ENCODE measurements at places on chromosomes 4 and X.

- no peak for DNase-seq
Observed at GRCh38 chr4:166014411-166014810, 141.4 kb downstream of the TLL1 start.

- DNase-seq = no peak
Observed at GRCh38 chrX:110145311-110145710, 142.4 kb downstream of the TMEM164 start.

DNA sequence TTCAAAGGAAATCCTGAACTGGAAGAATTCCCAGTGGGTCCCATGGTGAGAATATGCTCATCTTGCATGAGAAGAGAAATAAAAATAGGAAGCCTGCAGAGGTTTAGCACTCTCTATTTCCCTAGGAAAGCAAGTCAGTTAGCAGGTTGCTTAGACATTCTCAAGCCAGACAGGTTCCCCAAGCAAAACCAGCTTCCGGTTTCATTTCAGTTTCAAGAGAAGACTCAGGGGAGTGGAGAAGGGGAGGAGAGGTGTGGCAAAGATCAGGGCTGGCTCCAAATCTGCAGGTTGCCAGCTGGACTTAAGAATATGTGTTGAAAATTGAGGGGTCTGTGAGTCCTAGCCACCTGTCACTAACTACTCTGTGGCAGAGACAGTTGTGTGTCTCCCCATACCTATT, 107.5 kb downstream of the CLNK start:
- DNase-seq = no peak

GRCh38 chrX:1529328-1529727, 7.7 kb downstream of the P2RY8 start:
- DNase-seq = no peak

DNA sequence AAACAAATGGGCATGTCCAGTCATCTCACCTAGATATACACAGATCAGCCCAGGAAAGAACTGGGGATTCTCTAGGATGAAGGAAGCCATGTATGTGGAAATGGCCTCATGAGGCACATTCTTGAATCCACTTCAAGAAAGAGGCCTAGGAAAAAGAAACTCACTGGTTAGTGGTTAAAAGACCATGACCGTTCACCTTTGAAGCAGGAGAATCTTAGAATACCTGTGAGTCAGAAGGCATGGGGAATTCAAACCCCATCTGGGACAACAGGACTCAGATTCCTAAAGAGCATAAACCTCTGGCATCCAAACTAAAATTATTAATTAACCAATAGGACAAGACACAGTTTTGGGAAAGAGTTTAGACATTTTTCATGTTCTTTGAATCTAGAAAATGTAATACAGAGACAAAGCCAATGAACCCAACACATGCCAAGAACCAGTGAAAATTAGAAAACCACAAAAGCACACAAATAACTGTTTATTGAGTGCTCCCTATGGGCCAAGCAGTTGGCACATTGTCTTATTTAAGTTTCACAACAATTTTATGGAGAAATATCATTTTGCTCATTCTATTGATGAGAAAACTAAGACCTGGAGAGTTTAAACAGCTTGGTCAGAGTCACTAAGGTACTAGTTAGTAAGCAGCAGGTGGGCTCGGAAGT, 97.5 kb downstream of the NPNT start:
- no peak for DNase-seq

All from activated gamma-delta T cell treated with Interleukin-2 at 50 U/mL for 16 hours (primary cell).